Thoracic aorta (tissue), 2 donors: ENCODE measurements at places on chromosomes 3 and 15. TPM values are rescaled to one million over a fixed set of nuclear protein-coding genes. Genes with fewer than 3 reads are reported as not detected.

WDR93 gene
- not detected for total RNA-seq

C3orf85 gene
- not detected for total RNA-seq

TRH gene
- total RNA-seq = not detected

KNG1 gene
- total RNA-seq = not detected

GOLGA8R gene
- 8.8 TPM for total RNA-seq

ADAMTS7 gene
- total RNA-seq = 15.6 TPM

ARNT2 gene
- 5.8 TPM for total RNA-seq

BNC1 gene
- 0.49 TPM for total RNA-seq

FANCD2OS gene
- not detected for total RNA-seq

ZNF662 gene
- 8.9 TPM for total RNA-seq

GPR149 gene
- total RNA-seq = not detected

RARB gene
- 3.8 TPM for total RNA-seq

DNA sequence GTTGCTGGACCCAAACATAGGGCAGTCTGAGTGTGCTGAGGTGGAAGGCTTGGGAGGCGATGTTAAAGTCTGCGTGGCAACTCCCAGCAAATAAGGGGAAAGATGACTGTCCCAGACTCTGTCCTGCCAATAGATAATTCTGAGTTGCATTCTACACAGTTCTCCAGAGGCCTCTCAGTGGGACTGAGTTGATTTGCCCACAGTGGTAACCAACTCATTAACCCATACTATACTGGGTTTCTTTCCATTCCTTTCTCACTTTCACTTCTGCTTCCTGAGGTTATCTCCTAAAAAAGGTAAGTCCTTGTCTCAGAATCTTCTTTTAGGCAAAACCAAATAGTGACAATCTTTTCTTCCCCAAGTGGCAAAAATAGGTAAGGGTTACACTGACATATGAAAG lies 549.9 kb upstream of the DPPA4 start:
- H3K4me3 ChIP-seq = no peak overlapping the region
- H3K4me1 ChIP-seq = no peaks in the 10 kb centered on the region
- no peak for DNase-seq
- no peak overlapping the region for H3K27ac ChIP-seq

- H3K36me3 ChIP-seq = no peaks in the 10 kb centered on the region
- H3K27me3 ChIP-seq = no peaks in the 10 kb centered on the region
- H3K4me1 ChIP-seq = no peaks in the 10 kb centered on the region
Observed at GRCh38 chr3:59374091-59374817, 324.4 kb upstream of the CFAP20DC start.

DNA sequence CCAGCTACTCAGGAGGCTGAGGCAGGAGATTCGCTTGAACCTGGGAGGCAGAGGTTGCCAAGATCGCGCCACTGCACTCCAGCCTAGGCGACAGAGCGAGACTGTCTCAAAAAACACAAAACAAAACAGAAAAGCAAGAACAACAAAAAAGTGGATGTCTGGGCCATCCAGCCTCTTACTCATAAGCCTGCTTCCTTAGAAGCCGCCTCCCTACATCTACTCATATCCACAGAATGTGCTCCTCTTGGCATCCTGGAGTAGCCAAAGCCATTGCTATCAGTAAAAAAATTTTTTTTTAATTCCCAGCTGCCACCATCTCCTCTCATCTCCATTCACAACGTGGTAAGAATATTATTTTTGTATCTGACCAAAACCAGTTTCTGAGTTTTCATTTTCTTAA lies 10.8 kb downstream of the ZSCAN2 start:
- H3K27ac ChIP-seq = no peak overlapping the region
- H3K36me3 ChIP-seq = no peaks in the 10 kb centered on the region
- H3K4me3 ChIP-seq = no peak overlapping the region
- DNase-seq = no peak
- H3K4me1 ChIP-seq = peaks cover 2% of the 10 kb centered on the region
- no peaks in the 10 kb centered on the region for H3K27me3 ChIP-seq

DNA sequence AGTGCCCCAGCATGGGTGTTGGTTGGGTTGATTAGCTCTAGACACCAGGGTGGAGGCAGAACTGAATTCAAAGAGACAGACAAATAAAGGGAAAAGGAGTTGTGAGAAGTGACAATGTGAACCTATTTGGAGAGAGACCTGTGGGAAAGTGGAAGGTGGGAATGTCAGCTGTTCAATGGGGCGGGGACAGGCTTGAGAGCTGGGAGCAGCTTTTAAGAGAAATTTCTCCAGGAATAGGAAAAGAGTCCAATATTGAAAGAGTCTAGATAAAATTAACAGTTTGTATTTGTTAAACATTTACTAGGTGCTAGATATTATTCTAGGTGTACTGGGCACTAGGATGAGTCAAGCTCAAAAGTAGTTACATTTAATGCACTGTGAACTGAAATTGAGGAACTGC lies 225.3 kb downstream of the GAP43 start:
- no peaks in the 10 kb centered on the region for H3K27me3 ChIP-seq
- H3K4me3 ChIP-seq = no peak overlapping the region
- H3K27ac ChIP-seq = no peak overlapping the region

DNA sequence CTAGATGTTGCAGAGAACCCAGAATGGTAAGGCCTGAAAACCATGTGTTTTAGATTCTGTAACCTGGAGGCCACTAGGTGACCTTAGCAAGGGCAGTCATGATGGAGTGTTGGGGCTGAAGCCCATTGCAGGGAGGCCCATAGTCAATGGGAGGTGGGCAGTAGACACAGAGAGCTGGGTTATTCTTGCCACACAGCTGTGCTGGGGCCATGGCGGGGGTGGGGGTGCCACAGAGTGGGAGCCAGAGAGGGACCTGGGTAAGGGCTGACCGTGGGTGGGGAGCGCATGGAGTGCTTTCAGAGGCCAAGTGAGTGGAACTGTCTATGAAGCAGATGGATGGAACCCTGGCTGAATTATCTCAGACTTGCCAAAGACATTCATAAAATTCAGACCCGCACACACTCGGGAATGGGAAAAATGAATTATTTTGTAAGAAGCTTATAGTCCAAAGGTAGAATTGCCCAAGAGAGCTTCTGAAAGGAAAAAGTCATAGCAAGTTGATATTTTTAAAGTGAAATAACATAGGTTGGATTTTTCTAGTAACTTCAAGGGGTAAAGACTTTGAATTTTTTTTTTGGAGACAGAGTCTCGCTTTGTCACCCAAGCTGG lies 53.9 kb downstream of the SMAD3 start:
- H3K27ac ChIP-seq = peak overlapping the region; percentile 89
- no peak for DNase-seq
- H3K4me3 ChIP-seq = no peak overlapping the region
- no peaks in the 10 kb centered on the region for H3K36me3 ChIP-seq

- no peak overlapping the region for H3K27ac ChIP-seq
- DNase-seq = no peak
- H3K36me3 ChIP-seq = no peaks in the 10 kb centered on the region
- H3K27me3 ChIP-seq = no peaks in the 10 kb centered on the region
- no peaks in the 10 kb centered on the region for H3K4me1 ChIP-seq
Observed at GRCh38 chr3:18114894-18115293, 310.2 kb downstream of the SATB1 start.

GRCh38 chr15:81000144-81000623 lies 539 bp upstream of the TLNRD1 start:
- peak overlapping the region; percentile 95 for H3K27ac ChIP-seq
- H3K4me1 ChIP-seq = peaks cover 12% of the 10 kb centered on the region
- no peak for DNase-seq
- H3K27me3 ChIP-seq = no peaks in the 10 kb centered on the region
- no peaks in the 10 kb centered on the region for H3K36me3 ChIP-seq

GRCh38 chr15:47397655-47398054 lies 319.6 kb upstream of the SEMA6D start:
- DNase-seq = no peak
- no peaks in the 10 kb centered on the region for H3K4me1 ChIP-seq
- H3K27me3 ChIP-seq = no peaks in the 10 kb centered on the region
- no peaks in the 10 kb centered on the region for H3K36me3 ChIP-seq

DNA sequence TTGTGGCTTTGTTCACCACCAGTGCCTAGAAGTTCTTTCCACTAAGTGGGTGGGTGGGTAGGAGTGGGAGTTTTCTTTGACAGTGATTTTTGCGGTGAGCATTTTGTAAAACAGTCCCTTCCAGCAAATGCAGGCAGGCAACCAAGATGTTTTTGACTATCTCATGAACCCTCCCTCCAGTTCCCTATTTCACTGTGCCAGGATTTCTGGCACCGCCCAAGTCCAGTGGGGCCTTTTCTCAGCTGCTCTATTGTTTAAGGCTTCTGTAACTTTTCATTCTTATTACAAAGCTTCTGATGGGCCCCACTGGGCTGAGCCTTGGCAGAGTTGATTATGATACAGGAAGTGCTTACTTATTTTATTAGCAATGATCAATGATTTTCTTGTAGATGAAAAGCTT lies 236.0 kb downstream of the EDEM1 start:
- no peak overlapping the region for H3K4me3 ChIP-seq
- H3K4me1 ChIP-seq = no peaks in the 10 kb centered on the region
- no peaks in the 10 kb centered on the region for H3K36me3 ChIP-seq
- DNase-seq = no peak
- H3K27ac ChIP-seq = no peak overlapping the region

DNA sequence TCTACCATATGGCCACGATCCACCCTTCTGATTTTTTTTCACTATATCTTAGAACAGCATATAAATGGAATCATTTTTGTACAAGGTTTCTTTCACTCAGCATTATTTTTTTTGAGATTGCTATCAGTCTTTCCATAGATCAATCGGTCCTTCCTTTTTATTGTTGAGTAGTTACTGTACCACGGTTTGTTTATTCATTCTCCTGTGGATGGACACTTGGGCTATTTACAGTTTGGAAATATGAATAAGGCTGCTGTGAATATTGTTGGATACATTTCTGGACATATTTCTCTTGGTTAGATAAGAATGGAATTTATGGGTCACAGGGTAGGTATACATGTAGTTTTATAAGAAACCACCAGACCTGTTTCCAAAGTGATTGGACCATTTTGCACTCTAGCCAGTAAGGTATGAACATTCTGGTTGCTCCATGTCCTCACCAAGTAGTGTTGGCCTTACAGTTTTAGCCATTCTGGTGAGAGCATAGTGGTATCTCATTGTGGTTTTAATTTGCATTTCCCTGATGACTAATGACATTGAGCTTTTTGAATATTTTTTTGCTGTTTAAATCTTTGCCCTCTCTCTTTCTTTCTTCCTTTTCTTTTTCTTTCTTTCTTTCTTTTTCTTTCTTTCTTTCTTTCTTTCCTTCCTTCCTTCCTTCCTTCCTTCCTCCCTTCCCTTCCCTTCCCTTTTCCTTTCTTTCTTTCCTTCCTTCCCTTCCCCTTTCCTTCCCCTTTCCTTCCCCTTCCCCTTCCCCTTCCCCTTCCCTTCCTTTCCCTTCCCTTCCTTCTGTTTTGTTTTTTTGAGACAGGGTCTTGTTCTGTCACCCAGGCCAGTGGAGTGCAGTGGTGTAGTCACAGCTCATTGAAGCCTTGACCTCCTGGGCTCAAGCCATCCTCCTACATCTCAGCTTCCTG lies 49.2 kb downstream of the LRRK1 start:
- H3K27me3 ChIP-seq = no peaks in the 10 kb centered on the region
- H3K4me3 ChIP-seq = no peak overlapping the region
- H3K4me1 ChIP-seq = peaks cover 4% of the 10 kb centered on the region
- no peaks in the 10 kb centered on the region for H3K36me3 ChIP-seq
- no peak for DNase-seq
- H3K27ac ChIP-seq = no peak overlapping the region

DNA sequence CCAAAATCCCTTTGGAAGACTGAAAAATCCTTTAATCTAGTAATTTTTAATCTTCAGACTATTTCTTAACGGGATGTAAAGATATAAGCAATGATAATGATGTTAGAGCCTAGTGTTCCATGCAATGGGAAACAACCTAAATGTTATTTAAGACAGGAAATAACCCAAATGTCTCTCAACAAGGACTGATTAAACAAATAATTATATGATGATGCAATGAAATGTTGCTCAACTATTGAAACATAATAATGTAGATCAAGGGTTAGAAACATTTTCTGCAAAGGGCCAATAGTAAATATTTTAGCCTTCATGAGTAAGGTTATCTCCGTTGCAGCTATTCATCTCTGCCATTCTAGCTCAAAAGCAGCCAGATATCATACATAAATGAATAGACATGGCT lies 275.4 kb downstream of the NEK10 start:
- no peak for DNase-seq
- H3K27me3 ChIP-seq = no peaks in the 10 kb centered on the region
- H3K27ac ChIP-seq = no peak overlapping the region

- no peaks in the 10 kb centered on the region for H3K4me1 ChIP-seq
- H3K27me3 ChIP-seq = no peaks in the 10 kb centered on the region
- DNase-seq = no peak
Observed at GRCh38 chr3:135905058-135905724, 60.3 kb upstream of the PPP2R3A start.

GRCh38 chr3:29072611-29073010 lies 208.3 kb upstream of the RBMS3 start:
- no peak overlapping the region for H3K4me3 ChIP-seq
- no peaks in the 10 kb centered on the region for H3K27me3 ChIP-seq
- no peaks in the 10 kb centered on the region for H3K36me3 ChIP-seq
- H3K4me1 ChIP-seq = no peaks in the 10 kb centered on the region
- H3K27ac ChIP-seq = no peak overlapping the region

- H3K27me3 ChIP-seq = no peaks in the 10 kb centered on the region
- H3K36me3 ChIP-seq = no peaks in the 10 kb centered on the region
- peaks cover 5% of the 10 kb centered on the region for H3K4me1 ChIP-seq
- no peak overlapping the region for H3K4me3 ChIP-seq
- no peak overlapping the region for H3K27ac ChIP-seq
Observed at GRCh38 chr3:27134171-27134796, 234.9 kb downstream of the NEK10 start.

DNA sequence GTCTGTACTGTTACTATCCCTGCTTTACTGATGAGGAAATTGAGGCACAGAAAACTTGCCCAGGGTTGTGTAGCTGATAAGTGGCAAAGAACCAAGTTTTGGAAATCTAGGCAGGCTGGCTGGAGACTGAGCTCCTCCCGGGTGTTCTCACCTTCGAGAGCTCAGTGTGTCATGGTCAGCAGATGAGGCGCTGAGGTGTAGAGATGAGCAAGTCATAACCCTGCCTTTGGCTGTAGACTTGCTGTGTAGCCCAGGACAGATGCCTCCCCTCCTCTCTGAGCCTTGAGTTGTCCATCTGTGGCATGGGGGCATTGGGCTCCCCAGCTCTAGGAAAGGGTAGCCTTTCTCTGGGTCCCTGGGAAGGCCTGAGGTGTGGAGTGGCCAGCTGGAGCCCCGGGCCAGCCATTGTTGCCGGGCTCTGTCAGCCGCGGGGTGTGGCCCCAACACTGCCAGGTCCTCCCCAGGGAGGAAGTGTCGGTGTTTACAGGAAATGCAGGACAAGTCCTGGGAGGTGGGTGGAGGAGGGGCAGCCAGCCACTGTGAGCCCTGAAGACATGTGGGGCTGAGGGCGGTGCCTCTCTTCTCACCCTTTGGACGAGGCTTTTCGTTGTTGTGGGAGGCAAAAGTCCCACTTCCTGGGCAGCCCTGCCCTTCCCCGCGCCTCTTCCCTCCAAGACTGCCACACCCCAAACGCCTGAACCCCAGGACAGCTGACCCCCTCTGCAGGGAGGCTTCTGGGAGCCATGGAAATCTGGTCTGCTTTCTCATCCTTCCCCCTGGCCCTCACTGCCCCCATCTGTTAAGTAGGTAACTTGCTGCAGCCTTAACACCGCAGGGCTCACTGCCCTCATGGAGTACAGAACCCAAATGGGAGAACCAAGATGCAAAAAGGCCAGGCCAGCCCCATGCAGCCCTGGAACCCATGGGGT lies 29.1 kb downstream of the FGD5 start:
- H3K27ac ChIP-seq = no peak overlapping the region
- no peak overlapping the region for H3K4me3 ChIP-seq
- DNase-seq = no peak
- H3K36me3 ChIP-seq = no peaks in the 10 kb centered on the region
